ENCODE measurements at places on chromosomes 3 and 15. TPM values are rescaled to one million over a fixed set of nuclear protein-coding genes. Genes with fewer than 3 reads are reported as not detected.

Gene ABI3BP
- total RNA-seq: not detected

Gene MYO5C
- total RNA-seq: 0.53 TPM

- DNase-seq: no peak
- H3K27ac ChIP-seq: no peak overlapping the region
- no peaks in the 10 kb centered on the region for H3K4me1 ChIP-seq
- no peak overlapping the region for H3K4me3 ChIP-seq
- H3K36me3 ChIP-seq: peaks cover 5% of the 10 kb centered on the region
These were observed 23.4 kb downstream of the GTF2E1 start for GRCh38 chr3:120765830-120766493.

DNA sequence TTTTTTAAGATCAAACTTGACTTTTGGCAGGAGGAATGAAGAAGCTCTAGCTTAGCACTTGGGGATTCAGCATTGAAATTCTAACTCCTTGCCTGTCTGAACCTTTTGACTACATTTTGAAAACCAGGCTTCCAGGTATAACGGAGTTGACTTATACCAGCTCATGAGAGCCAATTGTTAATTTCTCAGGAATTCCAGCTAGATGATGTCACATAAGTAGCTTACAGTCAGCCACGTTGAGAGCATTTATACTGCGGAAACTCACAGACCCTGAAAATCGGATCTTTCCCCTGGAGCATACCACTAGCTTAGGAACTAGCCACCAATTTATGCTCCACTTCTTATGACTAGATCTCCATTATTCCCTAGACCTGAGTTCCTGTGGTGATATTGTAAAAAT, 321.4 kb upstream of the DPH6 start:
- H3K27me3 ChIP-seq: no peaks in the 10 kb centered on the region
- DNase-seq: no peak
- no peak overlapping the region for H3K4me3 ChIP-seq
